Jurkat, Clone E6-1 (cell line): ENCODE measurements at places on chromosomes 7 and 10.

- no peak for DNase-seq
These were observed 6.6 kb downstream of the DMBT1 start for GRCh38 chr10:122567056-122567660.

DNA sequence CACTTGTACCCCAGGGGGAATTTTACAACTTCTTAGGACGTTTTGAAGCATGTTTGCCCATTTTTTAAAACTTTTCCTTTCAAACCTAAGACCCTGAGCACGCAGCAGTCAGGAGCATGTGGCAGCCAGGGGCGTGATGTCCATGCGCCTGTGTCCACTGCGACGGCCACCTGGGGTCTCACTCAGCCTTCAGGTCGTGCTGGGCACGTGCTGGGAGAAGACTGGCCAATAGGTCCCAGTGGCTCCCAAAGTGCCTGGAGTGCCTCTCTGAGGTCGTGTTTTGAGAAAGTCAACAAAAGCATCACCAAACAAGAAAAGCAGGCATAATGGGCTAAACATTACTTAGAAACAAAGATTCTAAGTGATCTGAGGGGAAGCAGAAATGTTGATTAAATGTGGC lies 14.8 kb downstream of the LRRC27 start:
- DNase-seq, result no peak

- no peak for DNase-seq
These were observed 136.8 kb upstream of the PDE1C start for GRCh38 chr7:32206987-32207386.

- no peak for DNase-seq
These were observed 92.0 kb upstream of the LRRTM3 start for GRCh38 chr10:66833861-66834260.

DNA sequence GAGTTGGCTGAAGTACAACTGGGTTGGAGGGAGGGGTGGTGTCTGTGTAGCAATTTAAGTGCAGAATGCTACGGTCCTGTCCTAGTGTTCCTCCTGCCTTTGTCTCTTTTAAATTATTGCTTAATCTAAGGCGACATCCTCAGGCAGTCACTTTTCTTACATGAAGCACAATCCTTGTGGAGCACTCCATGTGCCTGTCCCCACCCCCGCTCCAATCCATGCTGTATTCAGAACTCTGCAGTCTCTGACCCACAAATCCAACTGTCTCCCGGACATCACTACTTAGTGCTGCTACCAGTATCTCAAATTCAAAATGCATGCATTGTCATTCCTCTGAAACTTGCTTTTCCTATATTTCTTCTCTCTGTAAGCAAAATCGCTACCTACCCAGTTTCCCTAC lies 91.4 kb upstream of the FAM133B start:
- no peak for DNase-seq

GRCh38 chr7:38542156-38542555 lies 89.0 kb downstream of the AMPH start:
- no peak for DNase-seq

DNA sequence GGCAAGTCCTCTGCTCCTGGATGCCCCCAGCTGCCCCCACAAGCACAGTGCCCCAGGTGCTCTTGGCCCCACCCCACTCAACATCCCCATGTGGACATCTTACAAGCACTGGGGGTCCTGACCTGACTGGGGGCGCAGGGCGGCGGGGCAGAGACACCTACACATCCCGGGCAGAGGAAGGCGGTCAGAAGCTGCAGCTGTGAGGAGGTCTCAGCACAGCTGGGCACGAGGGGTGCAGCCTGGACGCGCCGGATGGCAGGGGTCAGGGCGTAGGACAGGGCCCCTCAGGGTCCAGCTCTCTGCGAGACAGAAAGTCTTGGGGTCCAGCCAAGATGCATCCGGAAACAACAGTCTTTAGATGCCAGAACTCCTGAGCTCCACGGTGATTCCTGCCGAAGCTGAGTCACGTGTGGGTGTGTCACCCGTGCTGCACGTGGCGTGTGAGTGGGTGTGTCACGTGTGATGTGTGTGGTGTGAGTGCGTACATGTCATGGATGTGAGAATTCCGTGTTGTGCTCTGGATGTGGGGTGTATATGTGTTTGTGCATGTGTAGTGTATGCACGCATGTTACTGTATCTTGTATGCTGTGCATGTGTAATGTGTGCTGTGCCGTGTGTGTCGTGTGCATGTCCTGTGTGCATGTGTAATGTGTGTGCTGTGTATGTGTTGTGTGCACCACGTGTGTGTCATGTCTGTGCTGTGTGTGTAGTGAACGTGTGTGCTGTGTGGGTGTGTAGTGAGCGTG lies 5.1 kb downstream of the VENTX start:
- DNase-seq, result no peak
